ENCODE measurements at places on chromosomes 11 and 22. TPM values are rescaled to one million over a fixed set of nuclear protein-coding genes. Genes with fewer than 3 reads are reported as not detected.

GRCh38 chr11:68680541-68681231 is 3.7 kb upstream of the GAL start:
- DNase-seq: no peak

DNA sequence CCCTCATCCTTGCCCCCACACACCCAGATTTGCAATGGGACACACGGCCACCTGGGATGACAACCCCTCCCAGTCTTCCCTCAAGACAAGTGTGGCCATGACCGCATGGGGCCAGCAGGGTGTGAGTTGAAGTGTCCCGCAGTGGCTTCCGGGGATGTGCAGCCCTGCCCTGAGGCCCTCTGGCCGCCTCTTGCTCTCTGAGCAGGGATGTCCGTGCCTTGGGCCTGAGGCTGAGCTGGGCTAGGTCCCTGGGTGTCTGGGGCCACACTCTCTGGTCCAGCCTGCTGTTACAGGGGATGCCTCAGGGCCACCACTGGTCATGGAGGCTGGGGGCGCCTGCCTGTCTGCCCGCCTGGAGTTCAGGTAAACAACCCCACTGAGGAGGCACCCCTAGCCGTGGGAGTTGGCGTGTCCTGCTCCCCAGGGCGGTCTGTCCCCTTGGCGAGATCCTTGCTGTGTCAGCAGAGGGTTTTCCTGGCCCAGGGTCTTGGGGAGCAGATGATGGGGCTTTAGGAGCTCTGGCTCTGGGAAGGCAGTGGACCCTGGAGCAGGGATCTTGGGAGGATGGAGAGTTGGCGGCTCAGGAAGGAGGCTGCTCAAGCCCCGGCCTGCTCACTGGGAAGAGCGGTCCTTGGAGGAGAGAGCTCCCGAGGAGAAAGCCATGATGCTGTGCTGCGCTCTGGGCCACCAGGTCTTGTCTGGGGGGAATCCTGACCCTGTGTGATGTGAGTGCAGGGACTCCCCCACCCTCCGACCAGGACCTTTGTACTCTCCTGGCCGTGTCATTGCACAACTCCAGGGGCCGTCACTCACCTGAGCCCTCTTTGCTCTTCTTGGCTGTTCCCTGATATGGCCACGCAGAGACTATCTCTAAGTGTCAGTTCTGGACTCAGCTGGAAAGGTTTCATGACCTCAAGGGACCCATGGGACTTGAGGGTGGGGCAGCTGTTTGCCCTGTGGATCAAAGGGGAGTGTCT is 67.9 kb downstream of the KCNQ1 start:
- no peak for DNase-seq

DNA sequence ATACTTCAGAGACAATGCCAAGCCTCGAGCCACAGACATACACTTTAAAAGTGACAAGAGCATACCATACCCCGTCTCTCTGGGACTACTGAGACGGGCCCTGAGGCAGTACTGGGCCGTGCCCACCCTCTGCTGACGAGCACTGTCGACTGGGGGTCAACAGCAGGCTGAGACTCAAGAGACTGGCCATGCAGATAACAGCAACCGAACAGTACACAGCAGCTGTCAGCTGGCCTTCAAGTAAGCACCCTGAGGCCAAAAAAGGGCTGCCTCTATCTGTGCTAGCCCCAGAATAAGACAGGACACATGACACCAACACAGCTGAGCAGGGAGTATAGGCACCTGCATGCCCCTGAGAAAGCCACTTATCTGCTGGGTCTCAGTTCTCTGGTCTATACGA is 18.9 kb upstream of the TMEM121B start:
- DNase-seq: no peak

GRCh38 chr11:45805305-45806071 is 539 bp downstream of the SLC35C1 start:
- peak; percentile 57 for DNase-seq

DNA sequence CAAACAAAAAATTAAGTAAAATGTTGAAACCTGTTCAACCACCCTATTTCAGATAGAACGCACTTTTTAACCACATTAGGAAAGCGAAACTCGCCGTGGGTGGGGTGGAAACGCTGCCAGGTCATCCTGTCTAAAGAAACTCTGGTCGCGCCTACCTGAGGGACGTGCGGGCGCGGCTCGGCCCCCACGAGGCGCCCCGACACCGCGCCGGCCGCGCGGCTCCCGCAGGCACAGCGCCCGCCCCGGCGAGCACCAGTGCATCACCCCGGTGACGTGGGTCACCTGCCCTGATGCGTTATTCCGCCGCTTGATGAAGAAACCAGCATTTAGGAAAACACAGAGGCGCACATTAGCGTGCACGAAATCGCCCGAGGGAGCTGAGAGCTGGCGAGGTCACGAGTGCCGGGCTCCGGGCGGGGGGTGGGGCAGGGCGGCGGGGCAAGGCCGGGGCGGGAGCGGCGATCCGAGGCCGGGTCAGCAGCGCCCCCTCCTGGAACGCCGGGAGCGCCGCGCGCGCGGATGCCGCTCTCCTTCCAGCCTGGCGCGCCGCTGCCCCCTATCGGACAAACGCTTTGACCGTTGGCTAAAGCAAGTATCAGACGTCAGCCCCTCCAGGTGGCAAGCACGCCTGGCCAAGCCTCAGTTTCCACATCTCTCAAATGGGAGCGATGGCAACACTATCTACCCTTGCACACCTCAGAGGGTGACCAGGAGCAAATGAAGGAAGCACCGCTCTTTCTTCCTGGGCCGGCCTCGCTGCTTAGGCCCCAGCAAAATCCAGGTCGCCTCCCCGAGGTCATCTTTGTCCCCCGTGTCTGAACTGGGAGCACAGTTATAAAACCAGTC is 15.7 kb upstream of the SNX32 start:
- peak; percentile 76 for DNase-seq

DNA sequence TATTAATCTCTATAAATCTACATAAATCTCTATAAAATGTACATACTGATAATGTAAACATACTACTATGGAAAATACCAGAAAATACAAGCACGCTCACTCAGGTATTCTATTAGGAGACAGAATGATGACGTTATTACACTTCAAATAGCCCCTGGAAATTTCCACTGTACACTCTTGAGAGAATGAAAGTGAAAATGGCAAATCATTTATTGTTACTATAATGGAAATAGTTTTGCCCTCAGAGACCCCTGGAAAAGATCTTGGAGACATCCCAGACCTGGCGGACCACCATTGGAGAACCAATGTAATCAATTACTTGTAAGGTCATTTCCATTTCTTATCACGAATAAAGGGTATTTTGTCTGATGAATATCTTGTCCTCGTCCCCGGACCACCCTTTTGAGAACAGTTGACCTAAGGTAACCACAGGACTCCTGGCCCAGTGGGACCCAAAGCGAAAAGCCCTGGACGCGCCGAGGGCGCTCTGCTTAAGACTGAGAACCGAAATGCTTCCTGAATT is 509 bp upstream of the PRRG4 start:
- no peak for DNase-seq

DNA sequence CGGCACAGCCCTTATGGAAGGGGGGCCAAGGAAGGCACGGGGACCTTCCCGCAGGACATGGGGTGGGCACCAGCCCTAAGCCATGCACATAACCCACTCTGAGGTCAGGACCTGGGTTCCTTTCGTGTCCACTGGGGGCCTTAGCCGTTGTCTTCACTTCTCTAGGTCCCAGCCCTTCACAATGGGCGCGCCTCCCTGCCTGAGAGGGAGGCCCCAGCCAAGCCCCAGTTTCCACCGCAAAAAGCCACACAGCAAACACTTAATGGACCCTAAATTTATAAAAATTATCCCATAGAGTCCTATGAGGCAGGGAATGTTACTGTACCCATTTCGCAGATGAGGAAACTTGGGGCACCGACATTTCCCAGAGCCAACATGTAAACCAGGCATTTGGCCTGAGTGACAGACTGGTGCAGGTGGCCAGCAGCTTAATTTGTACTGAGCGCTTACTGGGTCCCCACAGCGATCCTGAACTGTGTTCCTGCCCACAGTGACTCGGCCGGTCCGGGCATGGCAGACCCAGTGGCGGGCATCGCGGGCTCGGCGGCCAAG is 1.2 kb downstream of the GAS2L1 start:
- no peak for DNase-seq

APOA1 gene
- total RNA-seq: not detected

NLRP14 gene
- total RNA-seq: 0.06 TPM

- no peak for DNase-seq
Observed at GRCh38 chr22:35634943-35635540, 13.2 kb upstream of the APOL6 start.

GRCh38 chr11:66841861-66842260 is 1.4 kb upstream of the RCE1 start:
- no peak for DNase-seq

- no peak for DNase-seq
Observed at GRCh38 chr11:19614370-19614940, 98.2 kb upstream of the NAV2 start.

- DNase-seq: no peak
Observed at GRCh38 chr11:15852179-15852578, 504.2 kb downstream of the SOX6 start.

SCN4B gene
- total RNA-seq: not detected

DNA sequence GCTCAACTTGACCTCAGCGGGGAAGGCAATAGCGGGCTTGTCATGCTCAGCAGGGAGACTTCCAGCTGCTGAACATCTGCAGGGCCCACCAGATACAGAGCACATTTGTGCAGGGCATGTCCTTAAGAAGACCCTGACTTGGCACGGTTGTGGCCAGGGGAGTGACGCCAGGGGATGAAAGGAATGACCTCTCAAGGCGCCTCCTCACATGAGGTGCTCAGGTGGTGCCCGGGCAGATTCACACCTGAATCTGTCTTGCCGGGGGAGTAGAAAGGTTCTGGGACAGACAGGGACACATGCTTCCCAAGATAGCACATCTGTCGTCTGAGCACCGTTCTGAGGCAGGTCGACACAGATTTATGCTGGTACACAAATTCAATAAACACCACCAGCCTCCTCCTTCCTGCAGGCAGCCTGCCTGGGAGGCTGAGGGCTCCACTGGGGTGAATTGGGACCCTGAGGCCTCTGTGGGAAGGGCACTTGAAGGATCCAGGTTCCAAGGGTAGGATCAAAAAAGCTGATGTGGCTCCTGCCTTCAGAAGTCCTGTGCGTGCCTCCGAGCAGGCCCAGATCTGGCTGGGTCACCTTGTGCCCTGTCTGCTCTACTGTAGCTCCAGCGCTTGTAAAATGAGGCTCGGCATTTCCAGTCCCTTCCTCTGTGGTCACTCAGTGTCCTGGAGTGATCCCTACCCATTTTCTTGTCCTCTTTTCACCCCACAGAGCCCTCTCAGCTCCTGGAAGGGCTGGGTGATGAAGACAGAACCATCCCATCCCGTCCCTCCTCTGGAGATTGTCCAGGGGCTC is 49.6 kb upstream of the NECTIN1 start:
- no peak for DNase-seq

DNA sequence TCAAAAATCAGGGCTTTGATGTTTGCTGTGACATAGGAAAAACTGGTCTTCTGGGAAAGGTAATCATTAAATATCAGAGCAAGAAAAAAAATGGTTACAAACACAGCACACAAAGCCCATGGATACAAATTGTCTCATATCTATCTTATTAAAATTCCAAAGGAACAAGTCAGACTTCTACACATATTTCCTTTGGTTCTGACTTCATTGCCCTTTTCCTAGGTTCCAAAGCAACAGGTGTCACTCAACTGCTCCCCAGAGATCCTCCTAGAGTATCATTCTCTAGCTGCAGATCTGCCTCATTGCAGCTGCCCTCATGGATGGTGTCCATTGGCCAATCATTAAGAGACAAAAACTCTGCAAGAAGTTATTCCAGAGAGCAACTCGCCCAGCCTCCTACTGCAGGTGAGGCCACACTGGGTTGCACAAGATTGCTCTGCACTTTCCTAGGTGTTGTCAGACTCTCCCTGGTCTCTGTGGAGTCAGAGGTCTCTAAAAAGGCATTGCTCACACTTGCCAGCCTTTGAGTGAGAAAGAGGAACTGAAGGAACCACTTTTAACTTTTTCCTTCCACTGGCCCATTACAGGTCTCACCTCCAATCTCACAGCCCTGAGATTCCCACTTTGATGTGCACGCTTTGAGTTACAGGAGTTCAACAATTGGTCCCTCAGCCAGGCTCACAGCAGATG is 5.7 kb downstream of the DRICH1 start:
- no peak for DNase-seq

- no peak for DNase-seq
Observed at GRCh38 chr22:43277091-43277490, 66.1 kb downstream of the SCUBE1 start.

PACS1 gene
- total RNA-seq: 114 TPM

- no peak for DNase-seq
Observed at GRCh38 chr11:98090861-98091505, 929.8 kb upstream of the CNTN5 start.

DNA sequence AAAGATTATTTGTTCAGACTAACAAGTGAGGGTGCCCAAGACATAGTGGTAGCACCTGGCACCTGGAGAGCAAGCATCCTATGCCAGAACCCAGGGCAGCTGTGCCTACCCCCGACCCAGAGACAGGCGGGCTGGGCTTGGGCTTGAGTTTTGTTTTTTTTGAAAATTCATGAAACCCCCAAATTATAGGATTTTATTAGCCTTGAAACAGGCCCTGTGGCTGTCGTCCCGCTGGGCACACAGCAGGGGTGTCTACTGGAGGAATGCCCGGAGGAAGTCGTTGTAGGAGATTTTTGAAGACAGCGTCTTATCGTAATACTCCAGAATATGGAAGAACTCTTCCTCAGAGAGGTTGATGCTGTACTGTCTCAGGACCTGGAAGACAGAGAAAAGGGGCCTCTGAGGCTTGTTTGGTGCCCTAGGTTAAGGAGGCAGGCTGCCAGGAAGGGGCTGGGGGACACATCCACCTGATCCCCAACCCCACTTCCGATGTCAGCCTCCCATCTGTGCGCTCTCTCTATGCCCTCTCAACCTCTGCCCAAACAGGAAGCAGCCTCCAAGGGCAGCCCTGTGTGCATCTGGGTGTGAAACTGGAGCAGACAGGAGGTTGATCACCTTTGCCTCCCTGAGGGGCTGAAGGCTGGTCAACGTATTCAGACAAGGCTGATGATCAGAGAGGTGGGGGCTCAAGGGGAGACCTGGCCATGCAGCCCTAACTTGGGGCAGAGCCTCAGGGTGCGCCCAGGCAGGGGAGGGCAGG is 117.0 kb downstream of the MPPED1 start:
- no peak for DNase-seq

NCF4 gene
- not detected for total RNA-seq

AIFM3 gene
- total RNA-seq: not detected

DNA sequence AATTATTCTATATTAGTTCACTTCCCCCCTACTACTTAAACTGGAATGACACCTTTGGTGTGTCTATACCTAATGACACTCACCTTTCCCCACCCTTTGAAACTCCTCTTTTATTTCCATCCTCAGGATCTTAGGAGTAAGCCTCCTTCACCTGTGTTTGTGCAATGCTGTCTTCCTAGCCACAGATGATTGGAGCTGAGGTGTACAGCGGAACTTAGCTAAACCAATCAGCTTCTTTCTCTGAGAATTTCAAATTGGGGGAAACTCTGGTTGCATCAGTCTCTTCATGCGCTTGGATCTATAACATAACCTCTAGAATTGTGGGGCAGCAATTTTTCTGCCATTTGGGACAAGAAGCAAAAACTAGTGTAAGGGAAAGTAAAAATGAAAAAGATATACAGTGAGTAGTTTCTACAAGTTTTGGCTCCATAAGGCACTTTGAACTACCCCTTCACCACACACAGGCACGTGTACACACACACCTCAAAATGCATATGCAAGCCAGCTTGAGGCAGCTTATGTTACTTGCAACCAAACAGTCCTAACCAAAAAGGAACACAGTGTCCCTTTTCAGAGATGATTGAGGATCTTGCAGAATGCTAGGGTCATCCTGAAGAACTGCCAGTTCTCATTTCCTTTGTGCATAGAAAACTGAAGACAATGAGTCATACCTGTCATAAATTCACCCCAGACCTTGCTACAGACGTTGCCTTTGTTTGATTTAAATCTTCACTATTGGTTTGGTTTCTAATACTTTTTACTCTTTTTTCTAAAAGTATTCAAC is 36.0 kb upstream of the LDLRAD3 start:
- peak; percentile 25 for DNase-seq

GRCh38 chr11:74135127-74135840 is 35.5 kb downstream of the C2CD3 start:
- DNase-seq: peak; percentile 24

Data from HFFc6 (cell line).